ENCODE measurements at places on chromosomes 6 and 20.

DNA sequence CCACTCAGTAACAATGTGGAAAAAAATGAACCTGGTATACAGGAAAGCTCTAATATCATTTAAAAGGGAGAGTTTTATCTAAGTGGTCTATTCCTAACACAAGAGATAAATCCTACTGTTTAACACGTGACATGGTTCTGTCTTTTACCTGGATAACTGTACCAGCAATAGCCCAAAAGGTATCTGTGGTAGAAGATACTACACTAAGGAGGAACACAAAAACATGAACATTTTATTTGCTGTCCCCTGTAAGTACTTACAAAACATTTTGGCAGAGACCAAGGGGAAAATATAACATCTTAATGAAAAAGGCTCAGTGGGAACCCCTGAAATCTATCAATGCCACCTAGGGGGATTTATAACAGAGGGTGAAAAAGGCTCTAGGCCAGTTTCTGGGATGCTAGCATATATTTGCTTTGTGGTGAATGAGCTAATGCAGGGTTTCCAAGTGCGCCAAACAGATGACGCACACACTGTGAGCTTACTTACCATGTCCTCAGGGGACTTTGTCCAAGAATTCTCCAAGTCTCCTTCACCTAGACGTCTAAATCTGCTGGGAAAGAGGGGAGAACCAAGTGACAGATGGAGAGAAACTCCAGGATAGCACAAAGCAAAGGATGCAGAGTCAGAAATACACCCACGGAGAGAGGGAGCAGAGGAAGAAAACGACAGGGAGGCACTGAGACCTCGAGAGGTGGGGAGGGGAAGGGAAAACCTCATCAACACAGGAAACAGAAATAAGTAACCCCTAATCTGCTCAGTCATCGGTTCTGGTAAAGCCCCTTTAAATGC is 147.9 kb upstream of the PRND start:
- no peak for DNase-seq

GRCh38 chr6:140012150-140012549 is 637.7 kb upstream of the CITED2 start:
- DNase-seq = no peak

- DNase-seq = no peak
Measured at GRCh38 chr6:125899726-125900182, 56.8 kb upstream of the HINT3 start.

DNA sequence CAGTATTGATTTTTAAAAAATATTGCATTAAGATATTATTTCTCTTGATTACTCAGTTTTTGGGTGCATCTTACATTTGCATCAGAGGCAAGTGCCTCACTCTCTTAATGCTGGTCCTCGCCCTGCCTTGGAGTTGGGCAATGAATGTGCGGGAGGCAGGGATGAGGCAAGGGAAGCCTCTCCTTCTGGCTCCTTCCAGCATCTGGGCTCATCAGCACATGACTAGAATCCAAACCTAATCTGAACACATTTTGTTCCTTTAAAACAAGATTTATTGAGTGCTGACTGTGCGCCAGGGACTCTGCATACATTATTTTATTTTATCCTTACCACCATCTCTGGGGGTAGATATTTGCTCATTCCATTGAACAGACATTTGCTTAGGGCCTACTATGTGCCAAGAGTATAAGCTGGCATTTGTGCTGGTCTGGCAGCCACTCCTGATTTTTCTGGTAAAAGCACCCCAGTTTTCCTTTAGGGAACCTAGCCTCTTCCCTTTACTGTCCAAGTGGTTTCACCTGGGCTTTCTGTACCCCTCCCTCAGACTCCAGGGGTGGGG is 71.9 kb upstream of the ZNFX1 start:
- DNase-seq = no peak

DNA sequence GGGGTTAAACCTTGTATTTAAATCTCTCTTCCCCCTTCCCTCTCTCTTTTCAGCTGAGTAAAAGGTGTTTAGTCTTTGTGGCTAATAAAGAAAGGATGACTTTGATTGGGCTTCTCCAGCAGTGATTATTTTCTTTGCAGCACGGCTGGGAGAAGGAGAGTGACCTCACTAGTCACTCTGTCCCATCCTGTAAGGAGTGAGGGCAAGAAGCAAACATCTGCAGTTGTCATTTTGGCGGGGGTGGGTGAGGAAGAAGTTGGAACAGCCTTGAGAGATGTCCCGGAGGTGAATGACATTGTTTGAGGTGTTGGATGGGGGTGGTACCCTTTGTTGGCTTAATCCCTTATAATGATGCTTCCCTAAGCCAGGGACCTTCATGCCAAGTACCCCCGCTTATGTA is 223.6 kb downstream of the EYA2 start:
- no peak for DNase-seq

- DNase-seq = peak; percentile 61
Measured at GRCh38 chr20:59805786-59806577, 127.5 kb downstream of the SYCP2 start.

- DNase-seq = no peak
Measured at GRCh38 chr6:168107191-168107983, 28.4 kb upstream of the FRMD1 start.

DNA sequence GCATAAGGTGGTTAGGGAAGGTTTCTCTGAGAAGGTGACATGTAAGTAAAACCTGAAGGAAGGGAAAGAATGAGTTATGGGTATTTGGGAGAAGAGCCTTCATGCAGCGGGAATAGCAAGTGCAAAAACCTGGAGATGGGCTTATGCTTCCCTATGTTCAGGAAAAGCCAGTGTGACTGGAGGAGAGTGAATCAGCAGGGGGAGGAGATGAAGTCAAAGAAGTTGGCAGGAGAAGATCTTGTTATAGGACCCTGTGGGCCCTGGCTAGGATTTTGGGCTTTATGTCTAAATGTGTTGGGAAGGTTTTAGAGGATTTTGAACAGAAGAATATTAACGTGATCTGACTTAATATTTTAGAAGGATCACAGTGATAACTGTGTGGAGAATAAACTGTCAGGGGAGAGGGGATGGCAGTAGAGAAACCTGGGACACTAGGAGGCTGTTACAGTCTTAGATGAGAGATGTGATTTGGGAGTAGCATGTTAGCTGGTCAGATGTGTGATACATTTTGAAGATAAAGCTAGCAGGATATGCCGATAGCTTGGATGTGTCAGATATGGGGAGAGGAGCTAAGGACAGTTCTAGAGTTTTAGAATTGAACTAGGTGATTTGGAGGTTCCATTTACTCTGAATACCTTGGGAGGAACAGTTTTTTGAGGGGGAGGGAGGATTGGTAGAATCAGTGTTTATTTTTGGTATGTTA is 41.0 kb downstream of the PHF3 start:
- DNase-seq = no peak

DNA sequence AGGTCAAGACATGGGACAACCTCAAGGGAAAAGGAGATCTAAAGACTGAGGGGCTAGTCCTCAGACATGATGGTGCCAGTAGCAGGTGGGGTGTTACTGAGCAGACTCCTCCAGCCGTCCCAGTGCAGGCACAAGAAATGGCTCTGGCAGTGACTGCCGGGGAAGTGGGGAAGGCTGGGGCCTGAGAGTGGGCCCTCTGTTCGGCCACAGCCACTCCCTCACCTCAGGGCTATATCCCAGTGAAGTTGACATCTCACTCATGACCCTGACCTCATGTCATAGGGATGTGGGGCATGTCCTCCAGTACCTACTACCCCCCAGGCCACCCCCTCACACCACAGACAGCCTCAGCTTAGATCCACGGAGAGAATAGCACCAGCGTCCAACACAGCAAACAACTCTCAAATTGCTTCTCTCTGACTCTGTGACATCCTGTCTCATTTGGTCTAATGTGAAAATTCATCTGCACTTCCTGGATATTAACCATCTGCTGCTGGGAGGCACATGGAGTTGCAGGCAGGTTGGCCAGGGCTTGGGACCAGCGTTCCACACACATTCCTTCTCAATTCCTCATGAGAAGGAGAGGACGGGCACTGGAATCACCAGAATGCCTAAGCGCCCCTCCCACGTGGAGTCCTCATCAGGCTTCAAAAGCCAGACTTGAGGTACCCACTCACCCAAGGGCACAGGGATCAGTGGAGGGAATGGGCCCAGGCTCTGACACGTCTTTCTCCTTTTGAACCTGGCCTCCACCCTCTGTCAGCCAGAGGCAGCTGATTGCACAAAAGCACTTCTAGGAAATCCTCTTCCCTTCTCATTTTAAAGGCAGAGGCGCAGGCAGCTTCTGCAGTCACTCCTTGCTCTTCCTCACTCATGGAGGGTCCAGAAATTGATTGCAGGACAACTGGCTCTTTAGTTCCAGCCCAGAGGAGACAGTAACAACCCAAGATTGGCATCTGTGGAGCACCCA is 163.6 kb upstream of the CST7 start:
- no peak for DNase-seq

GRCh38 chr6:144429753-144430152 is 144.6 kb downstream of the UTRN start:
- no peak for DNase-seq

- no peak for DNase-seq
Measured at GRCh38 chr6:67467341-67467740, 1167.7 kb upstream of the ADGRB3 start.

DNA sequence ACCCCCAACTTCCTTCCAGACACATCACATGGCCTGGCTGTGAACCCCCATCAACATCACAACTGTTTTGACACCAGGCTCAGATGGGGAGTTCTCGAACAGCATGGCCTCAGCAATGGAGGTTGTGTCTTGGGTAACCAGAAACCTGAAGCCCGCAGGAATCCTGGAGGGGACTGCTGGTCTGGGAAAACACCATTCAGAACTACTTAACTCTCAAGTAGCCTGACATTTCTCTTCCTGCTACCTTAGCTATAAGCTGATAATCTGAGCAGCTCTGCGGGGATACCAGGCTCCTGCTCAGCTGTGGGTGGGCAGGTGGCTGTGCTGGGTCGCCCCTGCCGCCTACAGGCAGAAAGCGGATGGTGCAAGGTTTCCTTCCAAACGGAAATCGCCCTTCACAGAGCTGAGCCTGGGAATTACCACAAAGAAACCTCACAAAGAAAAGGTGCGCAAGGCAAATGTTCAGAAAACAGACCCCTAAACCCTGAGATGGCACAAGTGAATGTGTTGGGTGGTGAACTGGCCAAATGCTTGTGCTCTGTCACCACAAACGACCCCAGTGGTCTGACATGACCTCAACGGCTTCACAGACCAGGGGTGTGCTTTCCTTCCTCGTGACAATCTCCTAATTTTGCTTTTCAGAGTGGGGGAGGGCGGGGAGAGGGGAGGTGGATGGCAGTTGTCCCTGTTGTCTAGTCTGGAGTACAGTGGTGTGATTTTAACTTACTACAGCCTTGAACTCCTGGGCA is 29.5 kb downstream of the SNX5 start:
- peak; percentile 81 for DNase-seq

- DNase-seq = no peak
Measured at GRCh38 chr6:39153766-39154397, 38.9 kb upstream of the SAYSD1 start.

- DNase-seq = peak; percentile 66
Measured at GRCh38 chr6:170093658-170094596, 197.0 kb downstream of the DLL1 start.

- DNase-seq = no peak
Measured at GRCh38 chr20:46004889-46005473, 3.7 kb upstream of the MMP9 start.

DNA sequence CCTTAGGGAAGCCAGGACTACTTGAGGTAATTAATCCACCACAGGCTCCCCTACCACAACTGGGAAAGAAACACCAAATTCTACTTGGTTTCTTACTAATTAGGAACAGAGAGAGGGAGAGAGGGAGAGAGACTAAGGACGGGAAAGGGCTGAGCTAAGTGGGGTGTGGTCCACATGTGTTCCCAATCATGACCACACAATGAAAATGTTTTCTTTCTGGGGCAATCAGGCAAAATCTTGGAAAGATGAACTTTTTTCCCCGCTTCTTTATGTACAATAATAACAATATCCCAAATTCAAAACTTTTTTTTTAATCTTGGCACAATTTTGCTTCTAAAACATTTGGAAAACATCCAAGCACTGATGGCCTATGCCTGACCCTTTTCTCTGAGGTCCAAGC is 734.4 kb downstream of the MAFB start:
- no peak for DNase-seq

DNA sequence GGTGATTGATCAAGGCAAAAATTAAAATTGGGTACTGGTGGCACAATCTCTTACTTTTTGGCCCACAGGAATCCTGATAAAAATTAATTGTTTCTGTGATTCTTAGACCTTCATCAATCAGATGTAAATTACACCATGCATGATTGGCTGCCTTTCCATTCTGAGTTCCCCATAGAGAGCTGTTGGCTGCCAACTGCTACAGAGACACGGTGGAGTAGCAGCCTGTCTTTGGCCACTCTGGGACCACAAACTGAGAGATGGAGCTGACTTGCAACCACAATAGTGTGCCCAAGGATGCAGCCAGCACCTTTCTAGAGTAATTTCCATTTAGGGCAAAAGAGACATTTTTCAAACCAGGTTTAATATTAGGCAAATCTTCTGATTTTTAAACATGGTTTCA is 274.3 kb upstream of the MMS22L start:
- DNase-seq = no peak

DNA sequence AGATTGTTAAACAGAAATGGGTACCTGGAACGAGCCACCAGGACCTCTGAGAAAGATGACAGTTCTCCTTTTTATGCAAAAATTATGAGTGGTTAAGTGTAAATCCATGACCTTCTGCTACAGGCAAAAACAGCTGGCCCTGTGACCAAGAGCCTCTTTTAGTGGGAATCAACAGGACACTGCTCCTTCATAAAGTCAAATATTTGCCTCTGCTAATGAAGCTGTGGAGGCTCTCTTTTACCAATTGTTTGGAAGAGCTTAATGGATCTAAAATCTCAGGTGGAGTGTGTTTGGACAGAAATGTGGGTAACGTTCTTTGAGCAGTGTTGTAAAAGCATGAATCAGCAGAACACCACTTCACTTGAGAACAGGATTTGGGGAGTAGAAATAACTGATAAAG is 117.5 kb upstream of the PCSK2 start:
- no peak for DNase-seq

GRCh38 chr6:102798636-102799035 is 1405.1 kb downstream of the GRIK2 start:
- DNase-seq = no peak

DNA sequence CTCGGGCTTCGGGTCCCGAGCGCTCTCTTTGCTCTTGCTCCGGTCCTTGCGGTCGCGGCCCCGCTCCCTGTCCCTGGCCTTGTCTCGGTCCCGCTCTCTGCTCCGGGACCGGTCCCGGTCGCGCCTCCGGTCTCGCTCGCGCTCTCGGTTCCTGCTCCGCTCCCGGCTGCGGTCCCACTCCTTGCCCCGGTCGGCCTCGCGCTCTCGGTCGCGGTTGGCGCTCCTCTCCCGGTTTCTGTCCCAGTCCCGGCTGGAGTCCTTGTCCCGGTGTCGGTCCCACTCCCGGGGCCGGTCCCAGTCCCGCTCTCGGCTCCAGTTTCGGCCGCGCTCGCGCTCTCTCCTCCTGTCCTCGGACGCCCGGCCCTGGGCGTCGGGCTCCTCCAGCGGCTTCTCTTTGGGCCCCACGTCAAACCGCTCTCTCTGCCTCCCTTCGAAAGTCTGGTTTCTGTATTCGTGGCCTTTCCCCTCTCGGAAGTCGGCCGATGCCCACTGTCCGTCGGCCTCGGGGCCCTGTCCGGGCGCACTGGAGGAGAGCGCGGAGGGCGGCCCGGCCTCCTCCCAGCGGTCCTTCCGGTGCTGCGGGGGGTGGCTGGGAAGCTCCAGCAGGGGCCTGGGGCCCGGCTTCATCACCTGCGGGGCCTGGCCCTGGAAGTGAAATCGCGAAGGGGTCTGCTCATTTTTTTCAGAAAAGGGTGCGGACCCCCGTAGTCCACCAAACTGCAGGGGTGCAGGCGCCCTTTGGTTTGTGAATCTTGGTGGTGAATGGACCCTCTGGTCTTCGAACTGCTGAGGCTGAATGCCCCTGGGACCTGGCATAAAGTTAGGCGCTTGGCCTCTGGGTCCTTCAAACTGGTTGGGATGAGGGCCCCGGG is 17.9 kb upstream of the TCFL5 start:
- no peak for DNase-seq

GRCh38 chr6:16948396-16948795 is 153.5 kb upstream of the STMND1 start:
- DNase-seq = no peak
